CD4-positive, alpha-beta T cell treated with Interleukin-4 for 1 hour (primary cell): ENCODE measurements at places on chromosomes 7 and 10.

- DNase-seq = peak; percentile 68
These were observed 34.0 kb downstream of the GATA3 start for GRCh38 chr10:8088504-8088903.

DNA sequence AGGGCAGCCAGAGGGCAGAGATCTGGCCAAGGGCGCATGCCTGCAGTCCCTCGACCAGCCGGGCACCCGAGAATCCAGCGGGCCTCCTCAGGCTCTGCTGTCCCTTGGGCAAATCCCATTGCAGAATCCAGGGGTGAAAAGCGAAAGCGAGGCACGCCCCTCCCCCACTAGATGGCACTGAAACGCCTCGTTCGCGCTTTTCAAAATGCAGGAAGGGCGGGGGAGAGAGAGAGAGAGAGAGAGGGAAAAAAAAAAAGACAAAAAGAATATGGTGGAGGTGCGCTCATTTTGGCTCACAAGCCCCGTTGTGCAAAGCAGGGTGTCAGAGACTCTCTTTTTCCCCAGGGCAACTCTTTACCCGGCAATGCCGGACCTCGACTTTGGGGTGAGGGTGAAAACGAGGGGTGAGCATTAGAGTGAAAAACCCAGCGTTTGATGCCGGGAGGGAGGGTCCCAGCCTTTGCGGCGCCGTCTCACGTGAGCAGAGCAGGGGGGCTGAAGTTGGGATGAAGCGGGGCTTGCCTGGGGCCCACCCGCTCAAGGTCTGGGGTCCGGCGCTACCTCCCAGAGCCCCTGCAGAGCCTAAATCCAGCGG, 2.5 kb upstream of the TMEM178B start:
- DNase-seq = peak; percentile 55

- DNase-seq = peak; percentile 81
These were observed 63.2 kb downstream of the MKI67 start for GRCh38 chr10:128062881-128063563.

DNA sequence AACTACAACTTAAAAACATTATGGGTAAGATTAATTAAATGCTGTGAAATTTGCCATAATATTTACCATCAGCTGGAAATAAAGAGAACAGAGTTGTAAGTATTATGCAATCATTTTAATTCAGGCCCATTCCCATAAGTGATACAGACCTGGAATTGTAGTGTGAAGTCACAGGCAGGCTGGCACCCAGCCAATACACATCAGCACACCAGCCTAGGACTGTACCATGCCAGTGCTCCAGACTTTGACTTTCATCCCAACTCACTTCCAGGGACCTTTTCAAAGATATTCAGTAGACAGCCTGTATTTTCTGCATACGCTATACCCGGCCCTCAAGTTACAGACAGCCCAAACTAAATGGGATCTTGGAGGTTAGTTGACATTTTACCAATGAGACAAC, 143.3 kb downstream of the TES start:
- DNase-seq = no peak

DNA sequence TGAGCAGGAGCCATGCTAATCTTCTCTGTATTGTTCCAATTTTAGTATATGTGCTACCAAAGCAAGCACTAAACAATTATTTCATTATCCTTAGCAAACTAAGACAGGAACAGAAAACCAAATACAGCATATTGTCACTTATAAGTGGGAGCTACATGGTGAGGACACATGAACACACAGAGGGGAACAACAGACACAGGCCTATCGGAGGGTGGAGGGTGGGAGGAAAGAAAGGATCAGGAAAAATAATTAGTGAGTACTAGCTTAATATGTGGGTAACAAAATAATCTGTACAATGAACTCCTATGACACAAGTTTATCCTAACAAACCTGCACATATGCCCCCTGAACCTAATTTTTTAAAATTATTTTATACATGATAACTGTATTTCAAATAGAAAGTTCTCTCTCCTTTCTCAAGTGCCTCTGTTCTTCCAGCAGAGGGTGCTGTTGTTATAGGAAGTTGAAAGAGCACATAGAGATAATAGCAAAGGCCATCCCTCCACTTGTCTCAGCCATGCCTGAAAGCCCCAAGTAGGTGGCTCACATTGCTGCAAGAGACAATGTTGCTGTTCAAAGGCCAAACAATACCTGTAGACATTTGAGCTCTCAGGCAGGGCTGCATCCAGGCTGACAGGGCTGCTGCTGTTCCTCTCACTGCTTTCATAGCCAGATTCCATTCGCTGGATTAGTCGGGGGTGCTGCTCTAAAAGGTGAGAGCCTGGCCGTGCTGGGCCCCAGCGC, 33.4 kb upstream of the PPP3CB start:
- peak; percentile 81 for DNase-seq

DNA sequence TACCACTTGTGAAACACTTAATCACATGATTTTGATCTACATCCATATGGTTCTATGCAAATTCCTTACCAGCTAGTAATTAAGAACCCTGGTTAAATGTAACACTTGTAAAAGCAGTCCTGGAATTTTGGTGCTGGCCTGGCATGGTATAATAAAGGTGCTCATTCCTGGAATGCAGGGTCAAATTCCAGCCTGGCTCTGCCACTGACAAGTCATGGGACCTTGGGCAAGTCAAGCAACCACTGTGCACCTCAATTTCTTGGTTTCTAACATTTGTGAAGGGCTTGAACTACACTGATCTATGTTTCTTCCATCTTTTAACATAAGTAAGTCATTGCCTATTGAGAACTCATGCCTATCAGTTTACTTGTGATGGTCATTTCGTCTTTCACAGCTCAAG, 91.9 kb upstream of the PIK3CG start:
- no peak for DNase-seq

- no peak for DNase-seq
These were observed 169.4 kb downstream of the AKR1D1 start for GRCh38 chr7:138245682-138246081.

GRCh38 chr7:105218215-105218614, 170.5 kb downstream of the SRPK2 start:
- DNase-seq = no peak

GRCh38 chr7:155758348-155758747, 53.9 kb downstream of the SHH start:
- no peak for DNase-seq

GRCh38 chr10:102596506-102596971, 47.7 kb upstream of the TRIM8 start:
- peak; percentile 24 for DNase-seq

- DNase-seq = no peak
These were observed 6.5 kb downstream of the TSPAN15 start for GRCh38 chr10:69457771-69458237.

DNA sequence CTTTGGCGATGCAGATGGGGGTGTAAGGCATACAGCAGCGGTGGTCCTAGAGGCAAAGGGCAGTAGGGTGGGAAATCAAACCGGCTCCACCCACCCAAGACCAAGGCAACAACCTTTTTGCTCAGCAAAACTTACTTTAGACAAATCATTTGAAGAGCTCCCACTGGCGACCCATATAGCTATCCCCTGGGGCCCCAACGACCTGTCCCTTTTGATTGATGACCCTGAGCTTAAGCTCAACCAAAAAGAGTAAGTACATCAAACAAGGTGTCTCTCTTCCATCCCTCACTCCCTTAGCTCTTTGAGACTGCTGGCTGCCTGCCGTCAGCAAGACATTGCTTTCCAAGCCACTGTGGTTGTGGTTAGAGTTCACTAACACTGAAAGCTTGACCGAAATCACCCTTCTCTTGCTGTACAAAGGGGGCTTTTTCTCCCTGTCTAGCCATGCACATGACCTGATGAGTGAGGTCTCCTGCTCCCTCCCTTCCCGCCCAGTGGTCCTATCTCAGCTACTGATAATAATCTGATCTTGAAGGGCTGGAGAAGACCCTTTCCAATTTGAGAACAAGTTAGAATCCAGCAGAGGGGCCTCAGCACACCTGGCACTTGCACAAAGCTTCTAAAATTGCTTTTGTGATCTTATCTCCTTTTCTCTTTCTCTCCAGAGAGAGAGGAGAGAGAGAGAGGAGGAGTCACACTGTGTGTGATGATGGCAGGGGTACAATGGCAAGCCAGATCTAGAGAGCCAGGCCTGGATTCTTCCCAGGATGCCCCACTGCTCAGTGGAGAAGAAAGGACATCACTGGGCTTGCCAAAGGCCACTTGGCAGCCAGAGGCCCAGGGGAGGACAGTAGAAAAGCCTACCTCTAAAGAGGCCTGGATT, 42.2 kb downstream of the XPNPEP1 start:
- DNase-seq = no peak

GRCh38 chr7:45917658-45918057, 3.4 kb downstream of the IGFBP3 start:
- DNase-seq = peak; percentile 64

DNA sequence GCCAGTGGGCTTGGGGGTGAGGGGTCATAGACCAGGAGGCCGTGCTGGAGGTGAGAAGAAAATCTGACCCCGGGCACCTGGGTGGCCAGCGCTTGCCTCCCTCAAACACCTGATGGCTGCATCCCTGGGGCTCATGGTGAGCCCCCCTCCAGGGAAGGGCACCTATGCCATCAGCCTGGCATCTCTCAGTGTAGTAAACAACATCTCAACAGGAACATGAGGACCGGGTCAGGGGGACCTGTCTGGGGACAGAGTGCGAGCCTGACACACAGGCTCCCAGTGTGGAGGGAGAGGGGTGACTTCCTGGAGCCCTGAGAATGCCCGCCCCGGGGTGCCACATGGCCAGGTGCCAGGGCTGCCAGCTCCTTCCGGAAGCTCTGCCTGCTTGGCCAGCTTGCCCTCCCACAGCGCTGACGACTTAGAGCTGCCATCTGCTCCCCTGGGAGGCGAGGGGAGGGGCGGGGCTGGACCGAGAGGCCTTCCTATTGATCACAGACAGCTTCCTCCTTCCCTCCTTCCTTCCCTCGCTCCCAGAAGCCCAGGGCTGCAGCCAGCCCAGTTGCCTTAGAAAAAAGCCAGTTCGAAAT, 12.3 kb downstream of the STX1A start:
- DNase-seq = peak; percentile 14

GRCh38 chr7:123215350-123215749, 15.6 kb upstream of the SLC13A1 start:
- DNase-seq = no peak

GRCh38 chr7:154693661-154694060, 309.3 kb downstream of the PAXIP1 start:
- no peak for DNase-seq

DNA sequence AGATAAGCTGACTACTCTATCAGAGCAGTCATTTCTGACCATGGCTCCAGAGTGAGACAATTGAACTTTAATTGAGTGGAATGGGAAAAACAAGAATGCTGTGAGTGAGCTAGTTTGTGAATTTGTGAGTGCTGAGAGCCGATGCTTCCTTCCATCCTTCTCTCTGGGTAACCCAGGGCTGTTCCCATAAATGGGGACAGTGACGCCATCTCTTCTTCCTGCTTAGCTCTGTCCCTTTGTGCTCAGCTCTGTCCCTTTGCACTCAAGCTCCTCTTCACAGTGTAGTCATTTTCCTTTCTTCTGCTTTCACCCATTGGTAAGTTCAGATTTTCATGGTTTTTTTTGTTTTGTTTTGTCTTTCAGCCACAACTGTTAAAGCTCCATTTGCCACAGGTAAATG, 24.4 kb downstream of the C10orf120 start:
- DNase-seq = no peak

- no peak for DNase-seq
These were observed 2.4 kb downstream of the BAMBI start for GRCh38 chr10:28679581-28680357.

DNA sequence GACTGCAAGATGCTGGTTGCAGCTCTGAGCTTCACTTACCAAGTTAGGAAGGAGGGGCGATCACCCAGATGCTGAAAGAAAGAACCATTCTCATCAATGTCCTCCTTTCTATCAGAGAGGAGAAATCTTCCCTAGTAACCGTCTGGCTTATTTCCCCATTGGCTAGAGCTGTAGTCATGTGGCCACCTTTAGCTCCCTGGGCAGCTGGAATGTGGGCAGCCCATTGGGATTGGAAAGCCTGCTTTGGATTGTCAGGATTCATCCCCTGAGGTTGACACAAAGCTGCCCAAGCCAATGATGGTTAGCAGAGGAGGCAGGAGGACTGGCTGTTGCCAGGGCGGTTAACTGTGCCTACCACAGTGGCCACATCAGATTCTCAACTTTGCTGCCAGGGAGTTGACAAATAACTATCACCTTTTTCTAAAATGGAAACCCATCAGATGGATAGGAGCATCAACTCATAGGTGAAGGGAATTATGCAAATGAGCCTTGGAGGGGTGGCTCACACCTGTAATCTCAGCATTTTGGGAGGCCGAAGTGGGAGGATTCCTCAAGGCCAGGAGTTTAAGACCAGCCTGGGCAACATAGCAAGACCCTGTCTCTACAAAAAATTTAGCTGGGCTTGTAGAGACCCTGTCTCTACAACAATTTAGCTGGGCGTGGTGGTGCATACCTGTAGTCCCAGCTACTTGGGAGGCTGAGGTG, 206.4 kb upstream of the GALNT17 start:
- DNase-seq = no peak

DNA sequence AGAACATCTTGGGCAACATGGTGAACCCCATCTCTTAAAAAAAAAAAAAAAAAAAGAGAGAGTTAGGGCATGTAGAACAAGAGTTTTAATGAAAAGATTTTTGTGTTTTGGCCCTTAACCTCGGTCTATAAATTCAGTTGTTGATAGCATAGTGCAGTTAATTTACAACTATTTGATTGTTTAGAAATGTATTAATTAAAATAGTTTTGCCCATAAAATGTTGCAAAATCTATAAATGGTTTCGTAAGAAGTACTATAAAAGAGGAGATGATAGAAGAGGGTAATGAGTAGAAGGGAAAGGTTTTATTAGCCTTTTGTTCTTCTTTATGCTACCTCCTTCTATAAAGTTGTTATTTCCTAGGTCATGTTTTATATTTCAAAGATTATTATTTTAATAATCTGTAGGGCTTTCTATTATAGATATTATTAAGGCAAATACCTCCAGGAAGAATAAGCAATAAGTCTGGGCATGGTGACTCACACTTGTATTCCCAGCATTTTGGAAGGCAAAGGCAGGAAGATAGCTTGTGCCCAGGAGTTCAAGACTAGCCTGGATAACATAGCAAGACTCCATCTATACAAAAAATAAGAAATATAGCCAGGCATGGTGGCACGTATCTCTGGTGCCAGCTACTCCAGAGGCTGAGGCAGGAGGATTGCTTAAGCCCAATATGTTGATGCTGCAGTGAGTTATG, 73.3 kb downstream of the MCU start:
- DNase-seq = no peak

DNA sequence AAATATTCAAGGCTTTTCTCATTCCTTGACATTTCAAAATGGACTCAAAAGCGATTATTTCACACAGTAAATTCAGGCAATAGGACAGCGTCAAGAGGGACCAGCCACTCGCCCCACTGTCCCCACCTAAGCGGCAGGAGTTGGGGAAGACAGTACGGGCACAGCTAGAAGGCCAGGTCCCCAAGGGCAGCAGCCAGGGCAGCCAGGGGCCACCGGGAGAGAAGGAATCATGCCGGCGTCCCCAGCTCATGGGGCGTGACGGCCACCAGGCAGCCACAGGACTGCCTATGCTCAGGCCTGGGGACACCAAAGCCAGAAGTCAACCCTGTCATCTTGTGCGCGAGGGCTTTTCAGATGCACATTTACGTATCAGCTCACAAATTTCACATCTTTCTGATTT, 225.7 kb upstream of the PPP2R2D start:
- no peak for DNase-seq

GRCh38 chr7:45347804-45348203, 190.2 kb downstream of the RAMP3 start:
- no peak for DNase-seq
